ENCODE measurements at places on chromosomes 13 and 19.

DNA sequence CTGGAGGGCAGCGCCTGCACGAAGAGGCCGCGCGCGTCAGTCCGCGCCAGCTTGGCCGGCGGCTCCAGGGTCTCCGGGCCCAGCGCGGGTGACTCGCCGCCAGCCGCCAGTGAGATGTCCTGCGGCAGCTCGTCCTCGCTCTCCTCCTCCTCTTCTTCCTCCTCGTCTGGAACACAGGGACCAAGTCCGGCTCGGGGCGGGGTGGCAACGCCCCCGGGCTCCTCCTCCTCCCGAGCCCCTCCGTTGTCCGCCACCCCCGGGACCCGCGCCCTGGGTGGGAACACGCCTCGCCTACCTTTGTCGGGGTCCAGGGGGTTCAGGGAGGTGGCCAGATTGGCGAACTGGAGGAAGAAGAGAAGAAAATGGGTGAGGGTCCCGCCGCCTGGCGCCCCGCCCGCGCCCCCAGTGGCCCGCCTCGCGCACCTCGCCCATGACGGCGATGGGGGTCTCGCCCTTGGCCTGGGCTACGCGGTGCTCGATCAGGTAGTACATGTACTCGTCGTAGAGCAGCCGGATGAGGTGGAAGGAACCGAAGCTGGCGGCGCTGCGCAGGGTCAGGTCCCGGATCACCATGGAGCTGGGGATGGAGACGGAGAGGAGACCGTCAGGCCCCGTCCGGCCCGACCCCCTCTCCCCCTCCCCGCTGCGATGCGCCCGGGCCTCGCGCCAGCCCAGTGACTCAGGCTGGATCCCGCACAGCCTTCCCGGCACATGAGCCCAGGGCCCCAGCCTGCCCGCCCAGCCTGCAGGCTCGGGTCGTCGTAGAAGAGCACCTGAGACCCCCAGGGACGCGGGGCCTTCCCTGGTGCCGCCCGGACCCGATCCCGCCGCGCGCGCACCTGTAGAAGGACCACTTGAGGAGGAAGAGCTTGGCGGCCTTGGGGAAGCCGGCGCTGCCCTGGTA, 10.6 kb downstream of the DCAF15 start:
- DNase-seq, result peak; percentile 74

DNA sequence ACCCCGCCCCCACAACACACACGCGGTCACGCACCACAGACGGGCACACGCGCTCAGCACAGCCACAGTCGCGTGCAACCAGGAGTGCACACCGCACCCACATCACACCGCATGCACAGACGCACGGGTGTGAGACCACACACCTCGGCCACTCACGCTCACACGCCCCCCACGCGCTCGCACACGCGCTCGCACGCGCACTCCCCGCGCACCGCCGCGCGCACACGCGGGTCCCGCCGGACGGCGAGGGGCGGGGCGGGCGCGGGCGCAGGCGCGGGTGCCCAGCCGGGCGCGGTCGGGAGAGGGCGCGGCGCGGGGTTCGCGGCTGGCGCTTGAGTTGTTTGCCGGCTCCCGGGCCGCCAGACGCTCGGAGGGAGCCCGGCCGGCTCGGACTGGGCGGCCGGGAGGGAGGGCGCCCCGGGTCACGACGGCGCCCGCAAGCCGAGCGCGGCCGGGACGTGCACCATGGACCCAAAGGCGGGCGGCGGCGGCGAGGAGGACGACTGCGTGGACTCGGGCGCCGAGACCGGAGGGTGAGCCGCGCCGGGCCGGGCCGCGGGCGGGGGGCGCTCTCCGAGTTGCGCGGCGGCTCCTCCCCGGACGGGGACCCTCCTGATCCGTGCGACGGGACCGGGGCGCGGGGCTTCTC, at the start of gene FAM124A:
FAM124A (plus strand) TSS at position 362 of the 649 bp plus-strand sequence; CDS start at position 466, 104 bp downstream.
- DNase-seq, result peak; percentile 83

DNA sequence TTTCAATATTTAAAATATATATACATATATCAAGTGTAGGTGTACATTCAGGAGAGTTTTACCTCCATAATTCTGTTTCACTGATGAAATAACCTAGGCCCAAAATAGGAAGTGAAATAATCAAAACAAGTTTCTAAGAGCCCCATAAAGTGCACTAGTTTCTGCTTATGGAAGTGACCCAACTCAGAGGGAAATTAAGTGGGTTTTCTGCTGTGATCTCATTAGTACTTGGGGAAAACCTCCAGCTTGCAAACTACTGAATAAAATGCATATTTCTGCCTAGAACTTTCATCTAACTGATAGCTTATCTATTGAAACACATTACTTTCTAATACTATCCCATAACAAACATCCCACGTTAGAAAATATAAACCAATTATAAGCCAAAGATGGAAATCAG, 45.4 kb upstream of the MIR17HG start:
- no peak for DNase-seq

GRCh38 chr13:31101472-31102170, 60.1 kb downstream of the HSPH1 start:
- DNase-seq, result no peak

GRCh38 chr13:52845766-52846566, 2.5 kb downstream of the PCDH8 start:
- peak; percentile 88 for DNase-seq

GRCh38 chr13:99610702-99611289, 109.5 kb downstream of the TM9SF2 start:
- no peak for DNase-seq

Data from ecto neural progenitor cell (in vitro differentiated cells).